ENCODE measurements at places on chromosomes 1 and 21.

GRCh38 chr21:42446531-42446930 lies 42.8 kb downstream of the UBASH3A start:
- no peak for DNase-seq

GRCh38 chr1:6358757-6359201 lies 34.8 kb downstream of the ACOT7 start:
- DNase-seq: peak; percentile 83

- no peak for DNase-seq
Measured at GRCh38 chr1:179322557-179322956, 29.0 kb downstream of the SOAT1 start.

GRCh38 chr1:233587196-233587595 lies 26.7 kb upstream of the KCNK1 start:
- no peak for DNase-seq

GRCh38 chr1:116765962-116766361 lies 11.7 kb downstream of the CD2 start:
- DNase-seq: no peak

DNA sequence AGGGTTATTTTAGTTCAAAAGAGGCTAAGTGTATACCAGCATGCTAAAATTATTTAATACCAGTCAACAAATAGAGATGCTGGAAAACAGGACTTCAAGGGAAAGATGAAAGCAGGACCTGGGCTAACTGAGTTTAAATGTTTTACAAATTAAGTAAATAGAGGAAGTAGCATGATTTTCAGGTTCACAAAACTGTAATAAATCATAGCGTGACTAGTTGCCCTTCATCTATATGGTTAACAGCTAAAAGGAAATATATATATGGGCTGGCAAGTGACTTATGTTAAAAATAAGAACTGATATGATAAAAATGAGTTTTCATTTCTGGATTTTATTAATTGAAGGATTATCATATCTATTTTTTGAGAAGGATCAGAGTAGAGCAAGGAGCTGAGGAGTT lies 25.6 kb downstream of the DPYD start:
- DNase-seq: no peak

DNA sequence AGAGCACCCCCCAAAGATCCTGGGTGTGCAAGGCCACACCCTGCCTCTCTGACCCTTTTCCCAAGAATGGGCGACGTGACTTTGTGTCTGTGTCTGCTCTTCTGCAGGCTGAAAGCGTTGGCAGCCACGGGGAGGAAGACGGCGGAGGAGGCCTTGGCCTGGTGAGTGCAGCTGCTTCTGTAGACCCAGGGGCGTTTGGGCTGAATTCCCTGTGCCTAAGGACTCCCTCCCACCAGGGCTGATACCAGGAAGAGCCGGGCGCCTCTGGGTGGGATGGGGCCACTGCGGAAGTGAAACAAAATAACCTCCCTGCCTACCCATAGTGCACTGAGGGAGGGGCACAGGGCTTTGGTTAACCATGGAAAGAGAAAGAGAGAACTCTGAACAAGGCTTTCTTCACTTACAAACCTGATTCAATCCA lies 2.5 kb downstream of the UBASH3A start:
- DNase-seq: peak; percentile 68

GRCh38 chr1:51512120-51512519 lies 6.9 kb downstream of the EPS15 start:
- no peak for DNase-seq

DNA sequence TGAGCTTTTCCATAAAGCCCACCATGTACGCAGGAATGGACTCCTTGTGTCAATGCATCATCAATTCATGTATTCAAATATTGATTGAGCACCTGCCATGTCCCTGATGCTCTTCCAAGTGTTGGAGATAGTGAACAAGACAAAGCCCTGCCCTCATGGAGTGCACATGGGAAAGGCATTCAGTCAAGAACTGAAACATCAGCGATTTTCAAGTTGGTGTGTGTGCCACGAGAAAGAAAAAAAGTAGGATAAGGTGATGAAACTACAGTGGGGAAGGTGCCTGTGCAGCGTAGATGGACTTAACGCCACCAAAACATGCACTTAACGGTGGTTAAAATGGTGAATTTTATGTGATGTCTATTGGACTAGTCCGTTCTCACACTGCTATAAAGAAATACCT lies 432.7 kb upstream of the VAMP3 start:
- no peak for DNase-seq

- no peak for DNase-seq
Measured at GRCh38 chr1:92973203-92973897, 12.1 kb upstream of the DIPK1A start.

DNA sequence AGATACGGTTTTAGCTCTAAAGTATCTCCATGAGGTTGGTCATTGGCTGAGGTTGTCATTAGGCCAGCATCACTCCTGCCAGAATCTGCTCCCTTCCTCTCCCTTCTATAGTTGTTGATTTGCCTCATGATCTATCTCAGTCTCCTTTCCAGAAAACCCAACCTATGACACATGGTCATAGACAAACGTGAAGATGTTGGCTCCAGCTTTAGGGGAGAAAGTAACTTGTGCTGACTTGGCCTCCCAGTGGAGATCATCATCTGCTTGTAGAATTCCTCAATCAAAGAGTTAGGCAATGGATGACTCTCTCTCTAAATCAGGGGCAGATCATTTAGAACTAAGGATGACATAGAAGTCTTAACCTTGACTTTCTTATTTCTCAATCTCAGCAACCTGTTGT lies 894.4 kb downstream of the TTLL7 start:
- DNase-seq: no peak

DNA sequence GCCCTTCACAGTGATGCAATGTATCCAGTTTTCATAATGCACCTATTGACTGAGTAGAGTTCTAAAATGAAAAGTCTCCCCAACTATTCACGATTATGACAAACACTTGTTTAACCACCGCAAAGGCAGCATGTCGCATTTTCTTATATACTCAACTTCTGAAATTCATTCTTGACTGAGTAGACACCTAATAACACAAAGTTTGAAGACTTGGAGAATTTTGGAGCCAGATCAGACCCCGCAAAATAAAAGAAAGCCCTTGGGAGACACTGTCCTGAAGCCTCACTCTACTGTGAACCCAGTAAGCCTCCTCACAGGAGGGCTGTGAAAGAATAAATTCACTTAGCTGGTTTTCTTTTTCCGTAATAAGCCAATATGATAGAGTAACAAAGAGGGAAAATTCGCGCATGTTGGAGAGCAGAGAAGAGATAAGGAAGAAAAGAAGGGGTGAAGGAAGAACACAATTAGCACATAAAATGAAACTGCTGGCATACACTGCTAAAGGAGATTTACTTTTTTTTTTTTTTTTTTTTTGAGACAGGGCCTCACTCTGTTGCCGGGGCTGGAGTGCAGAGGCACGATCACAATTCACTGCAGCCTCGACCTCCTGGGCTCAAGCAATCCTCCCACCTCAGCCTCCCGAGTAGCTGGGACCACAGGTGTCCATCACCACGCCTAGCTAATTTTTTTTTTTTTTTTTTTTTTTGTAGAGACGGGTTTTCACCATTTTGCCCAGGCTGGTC lies 492 bp upstream of the COLGALT2 start:
- DNase-seq: no peak

- no peak for DNase-seq
Measured at GRCh38 chr21:37146320-37147235, 73.5 kb downstream of the TTC3 start.

All from CD4-positive, alpha-beta T cell treated with Interleukin-17A for 1 hour (primary cell).